ENCODE measurements at places on chromosomes 6 and 20.

DNA sequence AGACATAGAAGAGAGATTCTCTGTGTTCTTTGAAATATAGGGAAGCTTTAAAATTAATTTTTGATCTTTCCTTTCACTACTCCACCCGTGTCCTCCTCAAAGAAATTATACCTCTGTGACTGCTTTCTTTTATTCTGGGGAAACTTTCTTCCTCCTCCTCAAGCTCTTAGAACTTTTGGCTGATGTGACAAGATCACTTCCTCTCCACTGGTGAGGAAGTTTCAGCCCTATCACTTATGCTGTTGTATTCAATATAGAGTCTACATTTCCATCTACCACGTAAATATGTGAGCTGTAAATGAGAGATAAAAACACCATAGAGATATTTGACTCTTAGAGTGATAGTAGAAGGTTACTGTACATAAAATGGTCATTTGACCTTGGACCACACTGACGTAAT is 141.9 kb upstream of the SASH1 start:
- no peak for DNase-seq

DNA sequence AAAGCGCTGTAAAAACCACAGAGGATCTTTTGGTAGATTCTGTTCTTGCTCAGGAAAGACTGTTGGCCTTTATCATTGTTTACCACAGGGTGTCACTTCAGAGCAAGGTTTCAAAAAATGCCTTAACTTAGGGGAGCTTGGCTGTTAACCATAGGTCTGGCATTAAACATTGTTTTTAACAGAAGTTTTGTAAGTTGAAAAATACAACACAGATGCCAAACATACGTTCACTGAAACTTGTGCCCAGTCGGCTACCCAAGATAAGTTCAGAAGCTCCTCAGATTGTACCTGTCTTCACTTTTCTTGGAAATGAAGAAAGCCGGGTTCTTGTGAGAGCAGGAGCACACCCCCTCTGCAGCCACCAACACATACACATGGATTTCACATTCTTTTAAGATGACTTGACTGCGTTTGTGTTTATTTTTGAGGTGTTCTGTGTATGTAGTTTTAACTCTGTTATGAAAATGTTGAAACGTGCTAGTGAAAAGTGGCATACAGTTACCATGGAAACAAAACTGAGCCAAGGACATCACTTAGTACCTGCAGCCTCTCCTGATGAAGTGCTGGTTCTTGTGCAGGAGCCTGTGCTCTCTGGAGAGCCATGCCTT is 64.9 kb downstream of the SYCP2L start:
- no peak for DNase-seq

DNA sequence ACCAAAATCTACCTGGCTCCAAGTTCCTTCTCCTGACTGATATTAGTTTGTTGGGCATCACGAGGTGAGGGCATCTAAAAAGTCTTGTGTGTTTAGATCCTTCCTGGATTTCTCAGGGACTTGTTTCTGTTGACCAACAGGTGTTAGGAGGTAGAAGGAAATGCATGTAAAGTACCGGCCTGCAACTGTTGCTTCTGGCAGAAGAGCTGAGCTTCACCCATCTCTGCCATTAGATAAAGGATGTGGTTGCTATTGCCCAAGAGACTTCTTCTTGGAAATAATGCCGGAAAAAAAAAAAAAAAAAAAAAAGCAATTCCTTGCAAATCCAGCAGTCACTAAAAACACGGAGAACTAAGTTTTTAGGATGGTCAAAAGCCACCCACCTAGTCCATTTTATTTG is 303.1 kb downstream of the CDH26 start:
- no peak for DNase-seq

DNA sequence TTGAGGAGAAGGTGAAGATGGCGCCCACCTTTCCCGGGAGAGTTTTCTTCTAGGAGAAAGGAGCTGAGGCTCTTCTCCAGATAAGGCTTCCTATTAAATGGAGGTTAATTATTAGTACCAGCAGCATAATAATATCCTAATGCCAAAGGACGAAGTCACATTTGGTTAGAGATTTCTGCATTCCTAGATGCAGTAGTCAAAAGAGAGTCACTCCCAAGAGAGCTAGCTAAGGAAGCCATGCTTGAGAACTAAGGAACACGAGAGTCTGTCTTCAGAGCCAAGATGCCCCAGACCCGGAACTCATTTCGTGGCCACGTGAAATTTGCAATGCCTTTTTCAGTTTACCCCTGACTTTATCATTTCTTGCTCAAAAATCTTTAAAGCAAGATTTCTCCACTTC is 132.7 kb downstream of the TSHZ2 start:
- no peak for DNase-seq

DNA sequence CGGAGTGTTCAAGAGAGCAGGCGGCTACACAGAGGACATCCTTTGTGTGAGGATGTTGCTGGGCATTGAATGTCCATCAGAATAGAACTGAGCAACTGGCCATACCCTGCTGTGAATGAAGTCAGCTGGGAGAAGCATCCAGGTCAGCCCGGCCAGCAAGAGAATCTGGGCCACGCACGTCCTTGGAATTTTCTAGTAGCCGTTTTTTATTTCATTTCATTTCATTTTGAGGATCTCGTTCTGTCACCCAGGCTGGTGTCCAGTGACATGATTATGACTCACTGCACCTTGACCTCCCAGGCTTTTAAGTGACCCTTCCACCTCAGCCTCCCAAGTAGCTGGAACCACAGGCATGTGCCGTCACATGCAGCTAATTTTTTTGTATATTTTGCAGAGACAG is 97.9 kb downstream of the SSR1 start:
- DNase-seq = no peak

DNA sequence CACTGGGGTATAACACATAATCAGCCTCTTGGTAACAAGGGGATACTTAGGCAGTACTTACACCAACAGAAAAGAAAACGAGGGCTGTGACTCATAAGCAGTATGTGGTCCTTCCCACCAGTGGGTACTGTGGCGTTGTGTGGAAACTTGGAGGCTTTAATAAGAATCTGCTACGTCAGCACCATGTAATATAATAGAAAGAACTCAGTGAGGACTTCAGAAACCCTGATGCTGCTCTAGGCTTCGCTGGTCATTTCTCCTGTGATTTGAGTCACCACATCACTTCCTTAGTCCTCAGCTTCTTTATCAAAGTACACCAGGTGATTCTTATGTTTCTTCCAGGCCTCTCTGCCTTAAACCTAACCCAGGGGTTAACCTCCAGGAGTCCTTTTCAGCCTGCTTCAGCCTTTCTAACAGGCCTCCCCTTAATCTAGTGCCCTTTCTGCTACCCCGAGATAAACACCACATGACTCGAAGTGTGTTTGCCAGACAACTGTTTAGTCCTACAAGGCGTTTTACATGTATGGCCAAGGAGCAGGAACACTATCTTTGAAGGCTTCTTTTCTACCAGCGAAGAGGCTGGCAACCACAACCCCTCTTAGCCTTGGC is 68.5 kb downstream of the FYN start:
- peak; percentile 55 for DNase-seq

GRCh38 chr6:66940003-66940402 is 1233.0 kb upstream of the EYS start:
- no peak for DNase-seq

- DNase-seq = no peak
Observed at GRCh38 chr6:31094389-31094881, 17.9 kb downstream of the C6orf15 start.

- no peak for DNase-seq
Observed at GRCh38 chr6:24910331-24910960, 25.3 kb downstream of the RIPOR2 start.

- DNase-seq = no peak
Observed at GRCh38 chr6:120096696-120097260, 747.2 kb upstream of the MAN1A1 start.

DNA sequence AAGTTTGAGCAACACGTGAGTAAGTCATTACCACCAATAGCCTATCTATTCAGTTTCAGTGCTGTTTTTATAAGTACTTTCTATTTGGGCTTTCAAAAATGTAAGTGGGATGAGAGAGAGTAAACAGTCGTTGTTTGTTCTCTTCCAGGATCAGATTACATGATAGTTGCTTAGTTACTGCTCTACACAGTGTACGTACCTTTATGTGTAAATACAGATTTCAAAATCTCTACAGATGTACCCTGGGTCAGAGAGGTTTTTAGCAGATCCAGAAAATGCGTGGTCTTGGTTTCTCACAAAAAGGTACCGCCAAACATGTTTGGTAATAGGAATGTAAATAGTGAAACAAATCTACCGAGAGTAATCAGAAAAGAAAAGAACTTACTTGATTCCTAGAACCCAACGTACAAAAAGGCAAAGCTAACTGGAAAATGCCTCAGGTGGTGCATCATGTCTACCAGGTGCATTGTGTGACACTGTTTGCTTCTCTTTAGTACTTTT is 421.1 kb downstream of the BCKDHB start:
- DNase-seq = no peak

- DNase-seq = no peak
Observed at GRCh38 chr6:169070506-169071176, 183.0 kb downstream of the THBS2 start.

- DNase-seq = no peak
Observed at GRCh38 chr6:13870214-13870830, 54.4 kb upstream of the RNF182 start.

DNA sequence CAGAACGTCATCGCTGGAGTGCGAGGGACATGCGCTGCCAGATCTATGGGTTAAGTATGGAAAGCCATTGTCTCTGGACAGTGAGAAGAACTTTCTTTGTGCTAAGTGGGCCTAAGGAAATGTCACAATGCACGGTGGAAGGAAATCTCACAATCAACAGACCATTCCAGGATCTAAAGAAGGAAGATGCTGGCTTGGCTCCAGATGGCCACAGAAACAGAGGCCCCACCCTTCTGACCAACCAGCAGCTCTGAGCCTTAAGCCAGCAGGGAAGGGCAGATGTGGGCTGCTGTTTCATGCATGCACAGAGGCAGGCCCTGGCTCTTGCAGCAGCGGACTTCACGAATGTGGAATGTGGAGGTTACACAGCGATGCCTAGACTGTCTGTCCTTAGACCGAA is 156.3 kb downstream of the SOBP start:
- no peak for DNase-seq

- no peak for DNase-seq
Observed at GRCh38 chr6:105550955-105551620, 148.2 kb upstream of the PREP start.

DNA sequence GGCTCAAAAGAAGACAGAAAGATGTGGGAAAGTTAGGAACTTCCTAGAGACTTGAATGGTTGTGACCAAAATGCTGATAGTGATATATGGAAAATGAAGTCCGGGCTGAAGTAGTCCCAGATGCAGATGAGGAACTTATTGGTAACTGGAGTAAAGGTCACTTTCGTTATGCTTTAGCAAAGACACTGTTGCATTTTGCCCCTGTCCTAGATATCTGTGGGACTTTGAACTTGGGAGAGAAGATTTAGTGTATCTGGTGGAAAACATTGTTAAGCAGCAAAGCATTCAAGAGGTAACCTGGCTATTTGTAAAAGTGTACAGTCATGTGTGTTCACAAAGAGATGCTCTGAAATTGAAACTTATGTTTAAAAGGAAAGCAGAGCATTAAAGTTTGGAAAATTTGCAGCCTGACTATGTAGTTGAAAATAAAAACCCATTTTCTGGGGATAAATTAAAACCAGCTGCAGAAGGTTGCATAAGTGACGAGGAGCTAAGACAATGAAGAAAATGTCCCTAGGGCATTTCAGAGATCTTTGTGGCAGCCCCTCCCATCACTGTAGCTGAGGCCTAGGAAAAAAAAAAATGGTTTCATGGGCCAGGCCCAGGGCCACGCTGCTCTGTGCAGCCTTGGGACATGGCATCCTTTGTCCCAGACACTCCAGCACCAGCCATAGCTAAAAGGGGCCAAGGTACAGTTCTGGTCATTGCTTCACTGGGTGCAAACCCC is 1692.2 kb downstream of the HACE1 start:
- no peak for DNase-seq

- no peak for DNase-seq
Observed at GRCh38 chr6:99130897-99131873, 183.4 kb upstream of the FBXL4 start.

GRCh38 chr6:129426343-129426742 is 283.6 kb downstream of the ARHGAP18 start:
- DNase-seq = no peak

GRCh38 chr6:26556263-26557070 is 18.3 kb downstream of the HMGN4 start:
- DNase-seq = no peak

DNA sequence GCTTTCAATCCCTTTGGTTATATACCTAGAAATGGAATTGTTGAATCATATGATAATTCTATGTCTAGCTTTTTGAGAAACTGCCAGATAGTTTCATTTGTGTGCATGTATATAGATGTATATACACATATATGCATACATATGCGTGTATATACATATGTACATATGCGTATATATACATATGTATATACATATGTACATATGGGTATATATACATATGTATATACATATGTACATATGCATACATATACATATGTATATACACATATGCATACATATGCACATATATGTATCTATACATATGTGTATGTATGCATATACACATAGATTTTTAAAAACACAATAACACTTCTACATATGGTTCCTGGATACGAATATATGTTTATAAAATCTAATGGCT is 8.4 kb downstream of the SF3B5 start:
- no peak for DNase-seq

DNA sequence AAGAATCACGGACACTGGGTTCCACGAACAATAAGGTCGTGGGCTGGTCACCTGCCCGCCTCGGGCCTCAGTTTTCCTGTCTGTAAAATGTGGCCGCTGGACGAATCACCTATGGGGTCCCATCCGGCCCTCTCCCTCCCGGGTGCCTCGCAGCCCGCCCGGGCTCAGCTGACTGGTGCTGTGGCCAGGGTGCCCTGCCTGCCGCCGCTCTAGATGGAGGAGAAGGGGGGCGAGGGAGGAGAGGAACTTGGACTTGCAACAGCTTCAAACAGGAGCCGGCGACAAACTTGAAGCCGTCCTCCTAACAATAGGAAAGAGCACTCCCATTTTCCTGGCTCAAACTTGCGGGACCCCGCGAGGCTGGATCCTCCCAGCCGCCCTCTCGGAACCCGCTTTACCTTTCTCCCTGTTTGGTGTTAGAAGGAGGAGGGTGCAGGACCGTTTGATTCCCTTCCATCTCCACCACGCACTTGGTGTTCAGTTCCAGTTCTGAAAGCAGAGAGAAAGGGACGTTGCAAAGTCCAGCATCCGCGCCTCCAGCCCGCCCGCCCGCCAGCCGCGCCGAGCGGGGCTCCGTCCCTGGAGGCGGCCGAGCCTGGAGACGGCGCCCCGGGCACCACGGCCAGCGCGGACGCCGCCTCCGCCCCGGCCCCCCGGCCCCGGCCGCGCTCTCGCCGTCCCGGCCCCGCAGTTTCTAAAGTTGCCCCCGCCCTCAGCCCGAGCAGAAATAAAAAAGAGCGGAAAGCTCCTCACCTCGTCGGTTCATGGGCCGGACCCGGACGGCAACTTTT is 584 bp downstream of the KIF13A start:
- DNase-seq = no peak

Data from stimulated activated CD4-positive, alpha-beta T cell treated with anti-CD3 and anti-CD28 coated beads, Interleukin-12 subunit alpha, Interleukin-12 subunit beta, amount 100 ng/mL, for 24 hours (primary cell).